ENCODE measurements at places on chromosomes 3 and 15.

- no peak for DNase-seq
Observed at GRCh38 chr3:146542179-146542578, 2.2 kb downstream of the PLSCR1 start.

DNA sequence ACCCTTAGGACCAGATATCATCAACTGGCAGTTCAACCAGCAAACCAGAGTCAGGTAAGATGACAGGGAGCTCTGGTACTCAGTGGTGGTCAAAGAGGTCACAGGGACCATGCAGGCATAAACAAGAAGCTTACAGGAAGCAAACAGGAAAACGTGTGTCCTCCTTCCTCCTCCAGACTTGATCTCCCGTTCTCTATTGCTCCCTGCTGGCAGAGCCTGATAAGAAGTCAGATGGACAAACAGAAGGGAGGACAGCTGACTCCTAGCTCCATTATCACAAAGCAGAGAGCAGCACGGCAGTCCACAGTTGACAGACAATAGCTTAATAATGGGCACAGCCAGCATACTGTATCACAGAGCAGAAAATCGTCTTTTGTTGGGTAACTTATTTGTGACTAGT, 156.5 kb upstream of the SLC2A2 start:
- DNase-seq: no peak

DNA sequence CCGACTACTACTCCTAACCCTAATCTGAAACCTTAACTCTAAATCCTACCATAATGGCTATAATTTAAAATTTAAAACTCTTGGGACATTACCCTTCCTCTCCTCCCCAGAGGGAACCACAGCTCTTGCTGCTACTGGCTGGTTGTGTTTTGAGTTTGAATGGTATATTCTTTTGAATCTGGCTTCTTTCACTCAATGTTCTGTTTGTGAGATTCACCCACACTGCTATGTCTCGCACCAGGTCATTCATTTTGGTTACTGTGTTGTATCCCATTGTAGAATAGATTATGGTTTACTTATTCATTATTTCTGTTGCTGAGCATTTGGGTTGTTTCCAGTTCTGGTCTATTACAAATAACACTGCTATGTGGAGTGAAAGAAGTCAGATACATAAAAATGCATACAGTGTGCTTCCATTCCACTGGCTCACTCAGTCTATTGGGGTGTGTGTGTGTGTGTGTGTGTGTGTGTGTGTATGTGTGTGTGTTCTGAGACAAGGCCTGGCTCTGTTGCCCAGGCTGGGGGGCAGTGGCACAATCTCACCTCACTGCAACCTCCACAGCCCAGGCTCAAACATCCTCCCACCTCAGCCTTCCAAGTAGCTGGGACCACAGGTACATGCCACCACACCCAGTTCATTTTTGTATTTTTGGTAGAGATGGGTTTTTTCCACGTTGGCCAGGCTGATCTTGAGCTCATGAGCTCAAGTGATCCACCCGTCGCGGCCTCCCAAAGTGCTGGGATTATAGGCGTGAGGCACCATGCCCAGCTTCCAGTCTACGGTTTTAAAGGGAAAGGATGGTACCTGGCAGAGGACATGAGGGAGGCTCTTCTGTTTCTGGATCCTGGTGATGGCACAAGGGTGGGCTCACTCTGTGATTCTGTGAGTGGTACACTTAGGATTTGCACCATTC, 19.2 kb upstream of the SYNM start:
- DNase-seq: no peak

GRCh38 chr15:33243869-33244268, 49.4 kb upstream of the FMN1 start:
- no peak for DNase-seq

DNA sequence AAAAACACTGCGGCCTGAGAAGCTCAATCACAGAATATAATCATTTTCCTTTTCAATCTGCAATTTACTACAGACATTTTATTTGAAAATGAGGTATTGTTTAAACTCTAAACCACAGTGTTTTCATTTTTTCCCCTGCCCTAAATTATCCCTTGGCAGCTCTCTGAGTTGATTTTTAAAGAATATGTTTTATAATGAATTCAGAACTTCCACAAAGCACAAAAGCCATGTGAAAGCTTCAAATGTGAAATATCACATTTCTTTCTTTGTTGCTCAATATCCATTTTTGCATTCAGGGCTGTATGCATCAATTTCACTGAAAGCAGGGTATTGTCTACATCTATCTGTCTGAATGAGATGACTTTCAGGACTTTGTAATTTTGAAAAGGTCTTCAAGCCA, 813.6 kb upstream of the ALCAM start:
- no peak for DNase-seq

DNA sequence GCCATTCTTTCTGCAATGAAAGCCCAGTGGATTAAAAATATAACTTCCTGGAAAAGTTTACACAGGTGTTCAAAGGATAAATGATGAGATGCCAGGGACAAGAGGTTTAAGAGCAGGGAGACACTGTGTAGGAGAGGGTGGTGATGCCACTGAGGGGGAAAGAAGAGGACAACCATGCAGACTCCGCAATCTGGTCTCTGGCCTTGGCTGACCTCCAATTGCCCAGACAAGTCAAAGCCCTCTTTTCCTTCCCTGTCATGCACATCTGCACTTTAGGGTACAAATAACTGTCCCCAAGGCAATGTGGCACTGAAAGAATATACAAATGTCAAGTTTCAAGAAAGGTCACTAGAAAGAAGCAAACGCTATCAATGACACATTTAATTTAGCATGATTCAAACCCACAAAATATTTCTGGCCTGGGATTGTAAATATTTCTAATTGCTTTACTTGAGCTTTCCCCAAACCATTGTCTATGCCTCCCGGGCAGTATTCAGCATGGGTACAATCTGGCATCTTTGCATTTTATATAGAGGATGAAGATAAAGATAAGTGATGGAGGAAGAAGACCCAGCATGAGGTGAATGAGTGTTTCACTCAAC, 319.4 kb downstream of the PLCL2 start:
- no peak for DNase-seq

GRCh38 chr3:193774272-193774915, 181.4 kb downstream of the OPA1 start:
- DNase-seq: no peak

DNA sequence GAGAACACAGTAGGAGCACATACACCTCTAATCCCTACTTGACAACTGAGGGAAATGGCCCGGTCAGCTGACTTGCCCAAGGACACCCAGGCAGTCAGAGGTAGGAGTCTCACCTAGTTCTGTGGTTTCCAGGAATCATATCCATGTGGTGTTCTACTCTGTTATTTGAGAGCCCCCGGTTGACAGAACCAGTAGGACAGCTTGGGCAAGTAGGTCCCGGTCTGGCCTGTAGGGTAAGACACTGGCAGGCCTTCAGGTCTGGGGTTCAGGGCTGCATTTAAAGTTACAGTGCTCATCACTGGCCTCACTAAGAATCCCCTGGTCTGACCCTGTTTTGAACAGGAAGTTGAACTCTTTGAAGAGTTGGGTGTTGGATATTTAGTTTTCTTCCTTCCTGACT, 476.1 kb downstream of the SHQ1 start:
- no peak for DNase-seq

- no peak for DNase-seq
Observed at GRCh38 chr15:89814112-89814742, 425 bp downstream of the ANPEP start.

DNA sequence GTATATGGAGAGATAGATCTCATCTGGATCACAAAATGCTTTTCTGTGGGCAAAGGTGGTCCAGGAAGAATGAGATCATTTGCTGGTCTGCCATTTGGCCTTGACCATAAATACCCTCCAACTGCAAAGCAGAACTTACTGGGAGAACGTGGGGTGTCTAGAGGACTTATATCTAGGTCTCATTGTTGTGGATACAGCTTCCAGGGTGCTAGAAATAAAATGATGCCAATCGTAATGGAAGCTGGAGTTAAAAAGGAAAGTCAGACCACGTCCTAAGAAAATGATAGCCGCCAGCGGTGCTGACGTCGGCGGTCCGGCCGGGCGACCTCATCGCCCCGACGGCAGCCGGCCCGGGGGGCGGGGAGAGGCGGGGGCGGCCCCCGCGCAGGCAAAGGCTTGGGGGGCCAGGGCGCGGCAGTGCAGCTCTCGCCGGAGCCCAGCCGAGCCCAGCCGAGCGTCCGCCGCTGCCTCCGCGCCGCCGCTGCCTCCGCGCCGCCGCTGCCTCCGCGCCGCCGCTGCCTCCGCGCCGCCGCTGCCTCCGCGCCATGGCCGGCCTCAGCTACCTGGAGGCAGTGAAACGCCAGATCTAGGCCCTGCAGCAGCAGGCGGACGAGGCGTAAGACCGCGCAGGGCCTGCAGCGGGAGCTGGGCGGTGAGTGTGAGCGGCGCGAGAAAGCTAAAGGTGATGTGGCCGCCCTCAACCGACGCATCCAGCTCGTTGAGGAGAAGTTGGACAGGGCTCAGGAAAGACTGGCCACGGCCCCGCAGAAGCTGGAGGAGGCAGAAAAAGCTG, 89.5 kb downstream of the EOMES start:
- no peak for DNase-seq

- no peak for DNase-seq
Observed at GRCh38 chr15:64314456-64314855, 41.5 kb downstream of the CSNK1G1 start.

- DNase-seq: no peak
Observed at GRCh38 chr3:138043266-138044029, 33.5 kb downstream of the CLDN18 start.

GRCh38 chr3:157089455-157090221, 70.3 kb downstream of the CCNL1 start:
- DNase-seq: no peak

DNA sequence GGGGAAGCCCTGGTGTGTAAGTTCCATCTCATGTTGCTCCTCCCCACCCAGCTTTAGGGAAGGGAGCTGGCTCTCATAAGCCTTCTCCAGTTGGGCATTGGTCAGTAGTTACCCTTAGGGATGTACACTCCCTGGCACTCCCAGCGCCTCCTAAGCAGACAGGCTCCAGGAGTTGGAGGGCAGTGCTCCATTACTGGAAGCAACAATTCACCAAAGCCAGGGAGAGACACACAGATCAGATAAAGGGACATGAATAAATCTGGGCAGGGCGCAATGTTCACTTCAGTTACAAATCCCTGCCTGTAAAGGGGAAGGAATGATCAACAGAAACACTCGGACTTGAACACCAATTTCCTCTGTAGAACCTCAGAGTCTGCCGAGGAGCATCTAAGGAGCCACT, 169.1 kb upstream of the CTNNB1 start:
- no peak for DNase-seq

- DNase-seq: no peak
Observed at GRCh38 chr3:113634782-113635474, 61.5 kb downstream of the USF3 start.

DNA sequence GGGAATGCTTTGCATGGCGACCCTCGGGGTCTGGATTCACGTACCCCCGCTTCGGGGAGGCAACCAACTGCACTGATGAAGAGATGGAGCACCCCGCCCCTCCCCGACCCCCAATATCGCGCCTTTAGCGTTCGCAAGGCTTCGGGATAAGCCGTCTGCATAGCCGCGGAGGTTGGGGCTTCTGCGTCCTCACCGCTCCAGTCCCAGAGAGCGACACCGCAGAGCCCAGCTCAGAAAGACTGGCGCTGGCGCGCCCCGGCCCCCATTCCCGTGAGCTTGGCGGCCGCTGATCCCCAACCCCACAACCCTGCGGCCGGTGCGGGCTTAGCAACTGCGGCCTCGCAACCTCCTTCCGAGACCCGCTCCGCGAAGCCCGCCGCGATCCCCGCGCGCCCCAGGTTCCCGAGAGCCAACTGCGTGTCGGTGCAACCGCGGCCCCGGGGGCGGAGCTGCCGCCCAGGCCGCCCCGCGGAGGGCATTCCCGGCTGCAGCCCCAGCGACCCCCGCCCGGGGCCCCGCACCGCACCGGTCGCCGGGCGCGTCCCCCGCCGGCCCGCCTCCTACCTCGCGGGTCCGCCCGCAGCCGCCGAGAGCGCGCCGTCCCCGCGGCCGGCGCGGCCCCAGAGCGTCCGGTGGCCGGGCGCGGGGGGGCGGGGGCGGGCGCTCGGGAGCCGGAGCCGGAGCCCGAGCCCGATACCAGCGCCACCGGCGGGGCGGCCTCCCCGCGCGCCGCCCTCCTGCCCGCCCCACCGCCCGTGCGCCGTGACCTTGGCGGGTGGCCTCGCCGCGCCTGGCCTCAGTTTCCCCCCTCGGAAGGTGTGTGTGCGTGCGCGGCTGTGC, 79.5 kb downstream of the IQSEC1 start:
- DNase-seq: no peak

DNA sequence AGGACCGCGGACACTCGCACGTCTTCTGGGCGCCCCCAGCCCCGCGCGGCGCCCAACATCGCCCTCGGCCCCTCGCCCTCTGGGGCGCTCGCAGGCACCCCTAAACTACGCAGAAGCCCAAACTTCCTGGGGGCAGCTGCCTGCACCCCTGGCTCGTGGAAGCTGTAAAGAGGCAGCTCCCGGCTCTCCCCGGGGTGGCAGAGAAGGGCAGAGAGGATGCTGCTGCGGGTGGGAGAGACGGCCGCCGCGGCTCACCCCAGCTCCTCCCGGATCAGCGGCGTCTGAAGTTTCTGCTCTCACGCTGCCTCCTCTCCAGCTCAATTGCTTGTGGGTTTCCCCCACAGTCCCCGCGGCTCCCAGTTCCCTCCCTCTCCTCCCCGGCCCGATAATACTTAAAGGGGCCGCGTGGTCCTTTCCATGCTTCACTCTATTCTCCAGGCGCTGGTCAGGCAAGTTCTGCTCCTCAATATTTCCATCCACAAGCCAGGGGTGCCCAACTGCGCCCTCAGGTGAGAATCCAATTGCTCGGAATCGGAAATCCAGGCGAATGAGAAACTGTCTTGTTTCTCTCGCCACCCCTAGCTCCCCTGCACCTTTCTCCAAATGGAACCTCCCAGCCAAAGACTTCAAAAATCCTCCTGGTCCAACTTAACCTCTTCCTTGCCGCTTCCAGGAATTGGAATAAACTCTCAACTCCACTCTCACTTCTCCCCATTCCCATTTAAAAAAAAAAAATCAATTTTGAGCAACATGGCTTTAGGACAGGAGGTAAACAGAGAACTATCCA, 748.5 kb downstream of the ROBO1 start:
- DNase-seq: no peak

DNA sequence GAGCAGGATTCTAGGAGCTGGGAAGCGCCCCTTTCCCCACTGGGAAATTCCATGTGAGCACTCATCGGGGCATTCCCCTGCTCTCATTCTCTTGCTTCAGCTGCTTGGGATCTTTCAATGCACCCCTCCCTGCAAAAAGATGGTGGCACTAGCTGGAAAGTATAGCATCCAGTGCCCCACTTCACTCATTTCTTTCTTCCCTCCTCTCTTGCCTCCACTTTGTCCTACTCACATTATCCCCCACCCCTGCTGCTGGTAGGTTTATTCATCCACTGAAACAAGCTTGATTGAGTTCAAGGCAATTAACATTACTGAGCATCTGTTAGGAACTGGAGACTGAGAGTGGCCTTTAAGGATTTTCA, 84.8 kb upstream of the LIMD1 start:
- DNase-seq: no peak

- no peak for DNase-seq
Observed at GRCh38 chr3:194049394-194049793, 86.6 kb upstream of the HES1 start.

Measured in cortex of kidney (tissue), 1 donor.